ENCODE measurements at places on chromosomes 16 and 17.

GRCh38 chr17:42290577-42290976, 2.3 kb downstream of the STAT5A start:
- no peaks in the 10 kb centered on the region for H3K4me1 ChIP-seq
- no peak overlapping the region for H3K4me3 ChIP-seq
- no peak for DNase-seq
- no peaks in the 10 kb centered on the region for H3K27me3 ChIP-seq
- H3K27ac ChIP-seq = no peak overlapping the region

DNA sequence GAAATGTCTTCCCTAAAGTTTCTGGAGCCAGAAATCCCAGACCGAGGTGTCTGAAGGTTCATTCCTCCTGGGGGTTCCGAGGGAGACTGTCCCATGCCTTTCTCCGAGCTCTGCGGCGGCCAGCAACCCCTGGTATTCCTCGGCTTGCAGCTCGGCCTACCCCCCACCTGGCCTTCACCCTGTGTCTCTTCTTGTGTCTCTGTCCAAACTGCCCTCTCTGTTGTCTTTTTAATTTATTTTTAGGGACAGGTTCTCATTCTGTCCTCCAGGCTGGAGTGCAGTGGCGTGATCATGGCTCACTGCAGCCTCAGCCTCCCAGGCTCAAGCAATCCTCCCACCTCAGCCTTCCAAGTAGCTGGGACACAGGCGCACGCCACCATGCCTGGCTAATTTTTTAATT, 211.7 kb downstream of the SEC14L1 start:
- H3K4me3 ChIP-seq = no peak overlapping the region
- H3K36me3 ChIP-seq = no peaks in the 10 kb centered on the region
- H3K27ac ChIP-seq = no peak overlapping the region
- DNase-seq = no peak
- H3K4me1 ChIP-seq = peaks cover 32% of the 10 kb centered on the region

DNA sequence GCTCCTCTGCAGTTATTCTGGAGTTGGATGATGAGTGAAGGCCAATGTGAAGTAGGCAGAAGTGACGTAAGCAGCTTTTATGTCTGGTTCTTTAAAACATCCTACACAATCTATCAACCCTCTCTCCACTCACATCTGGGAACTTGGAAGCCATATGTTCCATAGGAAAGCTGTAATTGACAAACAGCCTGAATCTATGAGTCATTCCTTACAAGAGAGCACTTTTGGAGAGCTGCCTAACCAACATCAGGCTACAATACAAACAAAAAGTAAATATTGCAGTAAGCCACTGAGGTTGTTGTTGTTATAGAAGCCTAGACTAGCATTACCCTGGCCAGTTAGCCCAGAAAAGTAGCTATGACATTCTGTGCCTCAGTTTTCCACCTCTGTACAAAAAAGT, 5.9 kb downstream of the CCL7 start:
- no peak for DNase-seq
- H3K36me3 ChIP-seq = no peaks in the 10 kb centered on the region
- no peak overlapping the region for H3K4me3 ChIP-seq

GRCh38 chr16:27932542-27933135, 130.9 kb downstream of the GSG1L start:
- no peak overlapping the region for H3K27ac ChIP-seq
- no peaks in the 10 kb centered on the region for H3K36me3 ChIP-seq
- DNase-seq = no peak
- H3K27me3 ChIP-seq = peaks cover 9% of the 10 kb centered on the region
- no peaks in the 10 kb centered on the region for H3K4me1 ChIP-seq
- no peak overlapping the region for H3K4me3 ChIP-seq

GRCh38 chr16:66959704-66960161, 1.3 kb upstream of the CES3 start:
- no peak overlapping the region for H3K4me3 ChIP-seq
- DNase-seq = no peak
- no peaks in the 10 kb centered on the region for H3K36me3 ChIP-seq
- H3K27me3 ChIP-seq = no peaks in the 10 kb centered on the region

GRCh38 chr17:81900181-81900820, 1.7 kb upstream of the NPB start:
- peaks cover 19% of the 10 kb centered on the region for H3K36me3 ChIP-seq
- H3K27me3 ChIP-seq = no peaks in the 10 kb centered on the region
- H3K27ac ChIP-seq = no peak overlapping the region
- DNase-seq = no peak
- H3K4me3 ChIP-seq = no peak overlapping the region

GRCh38 chr17:31294231-31294630, 2.8 kb downstream of the OMG start:
- DNase-seq = no peak
- no peak overlapping the region for H3K27ac ChIP-seq
- no peak overlapping the region for H3K4me3 ChIP-seq
- H3K4me1 ChIP-seq = no peaks in the 10 kb centered on the region

DNA sequence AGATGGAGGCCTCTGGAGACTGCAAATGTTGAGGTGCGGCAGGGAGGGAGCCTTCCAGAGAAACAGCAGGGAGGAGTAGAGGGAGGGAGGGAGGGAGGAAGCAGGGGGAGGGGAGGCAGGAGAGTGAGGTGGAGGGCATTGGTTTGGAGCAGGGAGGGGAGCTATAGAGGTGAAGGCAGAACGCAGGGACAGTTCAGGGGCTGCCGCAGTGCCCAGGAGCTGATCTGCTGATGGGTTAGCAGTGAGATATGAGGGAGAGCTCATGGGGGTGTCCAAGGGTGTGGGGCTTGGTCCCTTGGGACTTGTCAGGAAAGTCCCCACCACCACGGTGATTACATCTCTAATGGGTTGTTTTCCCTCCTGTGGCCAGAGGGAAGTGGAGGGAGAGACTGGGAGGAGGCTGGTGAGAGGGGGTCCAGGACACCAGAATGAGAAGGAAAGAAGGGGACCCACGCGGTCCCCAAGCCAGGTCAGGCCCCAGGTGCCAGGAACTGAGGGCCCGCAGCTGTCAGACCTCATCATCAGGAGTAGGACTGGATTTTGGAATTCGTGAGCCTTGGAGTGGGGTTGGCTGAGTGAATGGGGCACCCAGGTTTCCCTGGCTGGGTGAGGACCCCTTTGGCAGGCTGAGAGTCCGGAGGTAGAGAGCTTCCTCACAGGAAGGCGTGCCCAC, 11.2 kb downstream of the CA4 start:
- H3K27me3 ChIP-seq = no peaks in the 10 kb centered on the region
- H3K36me3 ChIP-seq = no peaks in the 10 kb centered on the region
- DNase-seq = no peak
- no peak overlapping the region for H3K4me3 ChIP-seq
- H3K27ac ChIP-seq = no peak overlapping the region
- H3K4me1 ChIP-seq = no peaks in the 10 kb centered on the region

DNA sequence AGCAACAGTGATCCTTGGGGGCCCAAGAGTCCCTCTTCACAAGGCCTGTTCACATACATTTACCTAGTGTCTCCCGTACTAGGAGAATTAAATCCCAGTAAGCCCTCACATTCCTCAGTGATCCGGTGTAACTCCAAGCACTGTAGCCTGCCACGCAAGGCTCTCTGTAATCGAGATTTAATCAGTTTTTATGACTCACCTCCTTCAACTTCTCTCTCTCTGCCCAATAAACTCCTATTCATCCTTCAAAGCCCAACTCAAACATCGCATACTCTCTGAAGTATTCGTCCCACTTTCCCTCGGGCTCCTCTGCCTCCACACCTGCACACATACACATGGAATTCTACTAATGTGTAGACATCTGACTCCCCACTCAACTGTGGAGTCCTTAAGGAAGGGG, 141.8 kb downstream of the CMIP start:
- no peaks in the 10 kb centered on the region for H3K4me1 ChIP-seq
- no peak for DNase-seq
- H3K4me3 ChIP-seq = no peak overlapping the region
- no peak overlapping the region for H3K27ac ChIP-seq
- no peaks in the 10 kb centered on the region for H3K27me3 ChIP-seq
- no peaks in the 10 kb centered on the region for H3K36me3 ChIP-seq

- H3K27me3 ChIP-seq = no peaks in the 10 kb centered on the region
- H3K36me3 ChIP-seq = no peaks in the 10 kb centered on the region
- no peak overlapping the region for H3K27ac ChIP-seq
- no peak overlapping the region for H3K4me3 ChIP-seq
- H3K4me1 ChIP-seq = peaks cover 24% of the 10 kb centered on the region
Measured at GRCh38 chr16:88507231-88507743, 54.2 kb downstream of the ZFPM1 start.

- peak overlapping the region; percentile 59 for H3K4me3 ChIP-seq
- H3K4me1 ChIP-seq = no peaks in the 10 kb centered on the region
- H3K27me3 ChIP-seq = no peaks in the 10 kb centered on the region
- DNase-seq = no peak
- no peak overlapping the region for H3K27ac ChIP-seq
Measured at GRCh38 chr16:18984435-18985005, 786 bp downstream of the TMC7 start.

- H3K27ac ChIP-seq = no peak overlapping the region
- H3K27me3 ChIP-seq = no peaks in the 10 kb centered on the region
- H3K4me1 ChIP-seq = peaks cover 30% of the 10 kb centered on the region
- peak; percentile 70 for DNase-seq
Measured at GRCh38 chr16:68995011-68995504, 110.4 kb upstream of the HAS3 start.

GRCh38 chr17:81035521-81036196, 708 bp downstream of the BAIAP2 start:
- peak overlapping the region; percentile 66 for H3K4me3 ChIP-seq
- DNase-seq = peak; percentile 20
- H3K4me1 ChIP-seq = peaks cover 37% of the 10 kb centered on the region
- no peaks in the 10 kb centered on the region for H3K36me3 ChIP-seq

GRCh38 chr17:83086907-83087787, 7.7 kb downstream of the METRNL start:
- no peaks in the 10 kb centered on the region for H3K36me3 ChIP-seq
- H3K27me3 ChIP-seq = no peaks in the 10 kb centered on the region
- no peak for DNase-seq

- no peak for DNase-seq
- no peaks in the 10 kb centered on the region for H3K36me3 ChIP-seq
Measured at GRCh38 chr17:77455111-77455890, 314.5 kb downstream of the SEC14L1 start.

Measured in A673 (cell line).